ENCODE measurements at places on chromosomes 6 and 20.
A peak's percentile ranks its signal among the peaks of the same experiment; 100 is the strongest.

DNA sequence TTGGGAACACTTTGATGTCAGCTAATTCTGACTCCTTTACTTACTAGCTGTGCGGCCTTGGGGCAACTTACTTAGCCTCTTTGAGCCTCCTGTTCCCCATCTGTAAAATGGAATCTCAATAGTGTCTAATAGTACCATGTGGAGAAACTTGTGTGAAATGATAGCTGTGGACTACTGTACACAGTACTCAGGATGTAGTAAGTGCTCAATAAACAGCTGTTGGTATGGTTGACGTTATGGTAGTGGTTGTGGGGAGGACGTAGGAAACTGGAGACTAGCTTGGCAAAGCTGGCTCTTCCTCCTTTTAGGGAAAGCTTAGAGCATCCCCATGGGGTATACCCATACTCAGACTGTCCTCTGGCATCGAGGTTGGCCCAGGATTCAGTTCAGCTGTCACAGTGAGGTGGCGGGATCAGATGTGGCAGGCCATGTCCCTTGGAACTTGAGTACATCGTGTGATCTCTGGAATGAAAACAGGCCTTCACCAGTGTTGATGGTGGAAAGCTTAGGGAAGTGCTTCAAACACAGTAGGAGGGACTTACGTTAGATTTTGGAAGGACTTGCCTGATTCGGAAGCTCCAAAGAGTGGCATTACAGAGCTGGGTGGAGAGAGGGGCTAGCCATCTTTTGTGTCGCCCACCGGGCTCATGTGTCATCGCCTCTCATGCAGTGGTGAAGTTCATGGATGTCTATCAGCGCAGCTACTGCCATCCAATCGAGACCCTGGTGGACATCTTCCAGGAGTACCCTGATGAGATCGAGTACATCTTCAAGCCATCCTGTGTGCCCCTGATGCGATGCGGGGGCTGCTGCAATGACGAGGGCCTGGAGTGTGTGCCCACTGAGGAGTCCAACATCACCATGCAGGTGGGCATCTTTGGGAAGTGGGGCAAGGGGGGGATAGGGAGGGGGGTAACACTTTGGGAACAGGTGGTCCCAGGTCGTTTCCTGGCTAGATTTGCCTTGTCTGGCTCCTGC lies 7.1 kb downstream of the VEGFA start:
- DNase-seq = no peak

DNA sequence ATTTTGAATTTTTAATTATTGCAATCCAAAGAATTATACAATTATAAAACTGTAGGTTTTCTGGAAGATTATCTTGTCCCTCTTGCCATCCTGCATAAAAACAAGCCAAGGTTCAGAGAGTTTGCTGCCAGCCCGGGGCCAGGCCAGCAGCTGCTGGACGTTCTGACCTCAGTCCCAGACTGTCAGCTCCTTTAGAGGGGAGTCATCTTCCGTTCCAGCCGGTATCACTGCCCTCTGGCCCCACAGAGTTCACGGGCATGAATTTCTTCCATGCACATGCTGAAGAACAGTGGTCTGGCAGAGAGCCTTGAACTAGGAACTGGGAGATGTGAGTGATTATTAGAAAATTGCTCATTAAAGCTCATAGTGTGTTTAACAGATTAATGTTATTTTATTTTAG lies 130.4 kb upstream of the QKI start:
- DNase-seq = no peak

GRCh38 chr6:68559070-68559469 lies 76.0 kb upstream of the ADGRB3 start:
- peak; percentile 17 for DNase-seq

DNA sequence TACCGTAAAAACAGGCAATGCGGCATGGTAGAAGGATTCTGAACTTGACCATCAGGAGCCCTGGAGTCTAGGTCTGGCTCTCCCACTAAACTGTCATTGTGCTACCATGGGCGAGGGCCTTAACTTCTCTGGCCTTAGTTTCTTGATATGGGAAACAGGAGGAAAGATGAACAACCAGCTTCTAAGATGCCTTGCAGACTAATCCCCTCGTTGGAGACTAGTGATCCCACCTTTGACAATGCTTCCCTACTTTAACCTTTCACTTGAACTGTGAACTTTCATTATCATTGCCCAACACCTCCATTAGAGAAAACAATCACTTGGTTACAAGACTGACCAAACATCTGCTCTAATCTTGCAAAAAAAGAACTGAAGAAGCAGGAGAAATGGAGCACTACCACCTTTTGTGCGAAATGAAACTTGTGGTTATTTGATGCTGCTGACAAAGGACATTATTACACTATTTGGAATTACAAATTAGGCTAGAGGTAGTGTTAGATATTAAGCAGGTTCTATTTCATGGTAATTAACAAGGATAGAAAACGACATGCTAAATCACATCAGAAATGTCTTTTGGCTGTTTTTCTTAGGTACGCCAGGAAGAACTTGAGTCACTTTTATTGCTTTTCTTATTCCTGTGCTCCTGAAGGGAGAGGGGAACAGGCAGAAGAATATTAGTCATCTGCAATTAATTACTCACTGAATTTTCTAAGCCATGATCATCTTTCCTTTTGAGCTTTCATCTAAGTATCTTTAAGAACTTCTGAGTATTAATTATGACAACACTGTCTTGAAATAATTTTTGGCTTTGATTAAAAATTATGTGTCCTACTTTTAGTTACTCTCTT lies 39.1 kb upstream of the ARHGAP18 start:
- DNase-seq = no peak

DNA sequence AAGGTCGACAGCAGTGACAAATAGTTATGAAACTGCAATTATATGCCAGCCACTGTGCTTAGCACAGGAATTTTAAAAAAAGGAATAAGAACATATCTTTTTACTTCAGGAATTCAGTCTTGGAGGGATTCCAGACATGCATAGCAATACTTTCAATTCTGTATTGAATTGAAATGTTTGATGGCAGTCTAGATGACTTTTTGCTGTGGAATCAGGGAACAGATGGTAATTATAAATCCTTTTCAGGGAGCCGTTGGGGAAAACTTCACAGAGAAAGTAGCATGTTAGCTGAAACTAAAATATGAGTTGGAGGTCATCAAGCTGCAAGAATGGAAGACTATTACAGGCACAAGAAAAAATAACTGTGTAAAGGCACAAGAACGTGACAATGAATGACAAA lies 74.8 kb downstream of the IMPG1 start:
- DNase-seq = no peak

- DNase-seq = no peak
These were observed 3.1 kb downstream of the CTSZ start for GRCh38 chr20:59003836-59004492.

DNA sequence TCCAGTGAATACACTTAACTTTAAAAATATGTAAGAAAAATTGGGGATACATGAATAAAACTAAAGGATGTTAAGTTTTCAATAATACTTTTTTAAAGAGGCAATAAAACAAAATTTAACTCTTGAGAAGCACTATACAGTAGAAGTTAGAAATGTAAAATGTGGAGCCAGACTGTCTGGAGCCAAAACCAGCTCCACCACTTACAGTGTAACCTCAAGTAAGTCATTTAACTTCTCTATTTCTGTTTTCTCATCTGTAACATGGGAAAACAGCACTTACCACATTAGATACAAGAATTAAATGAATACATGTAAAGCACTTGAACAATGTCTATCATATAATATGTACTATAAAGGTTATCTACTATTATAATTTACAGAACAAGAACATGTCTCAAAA lies 6.7 kb downstream of the ATG5 start:
- DNase-seq = no peak

GRCh38 chr20:35901678-35902544 lies 52.4 kb downstream of the SCAND1 start:
- DNase-seq = peak; percentile 47

- DNase-seq = no peak
These were observed 112.7 kb upstream of the PDE10A start for GRCh38 chr6:165775721-165776120.

DNA sequence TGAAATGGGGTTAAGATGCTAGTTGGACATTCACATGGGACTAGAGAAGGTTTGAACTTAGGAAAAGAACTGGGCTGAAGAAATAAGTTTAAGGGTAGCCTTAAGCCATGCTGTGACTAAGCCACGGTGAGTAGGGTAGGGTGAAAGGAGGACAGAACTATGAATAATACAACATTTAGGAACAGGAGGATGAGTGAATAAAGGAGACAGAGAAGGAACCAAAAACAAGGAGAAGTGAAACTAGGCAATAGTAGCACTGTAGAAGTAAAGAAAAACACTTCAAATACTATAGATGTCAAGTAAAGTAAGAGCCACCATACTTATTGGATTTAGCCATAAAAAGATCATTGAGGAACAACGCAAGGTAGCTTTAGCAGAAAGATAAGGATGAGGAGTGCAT lies 111.2 kb downstream of the KCNQ5 start:
- no peak for DNase-seq

GRCh38 chr6:114939630-114940029 lies 596.8 kb upstream of the HS3ST5 start:
- DNase-seq = no peak

DNA sequence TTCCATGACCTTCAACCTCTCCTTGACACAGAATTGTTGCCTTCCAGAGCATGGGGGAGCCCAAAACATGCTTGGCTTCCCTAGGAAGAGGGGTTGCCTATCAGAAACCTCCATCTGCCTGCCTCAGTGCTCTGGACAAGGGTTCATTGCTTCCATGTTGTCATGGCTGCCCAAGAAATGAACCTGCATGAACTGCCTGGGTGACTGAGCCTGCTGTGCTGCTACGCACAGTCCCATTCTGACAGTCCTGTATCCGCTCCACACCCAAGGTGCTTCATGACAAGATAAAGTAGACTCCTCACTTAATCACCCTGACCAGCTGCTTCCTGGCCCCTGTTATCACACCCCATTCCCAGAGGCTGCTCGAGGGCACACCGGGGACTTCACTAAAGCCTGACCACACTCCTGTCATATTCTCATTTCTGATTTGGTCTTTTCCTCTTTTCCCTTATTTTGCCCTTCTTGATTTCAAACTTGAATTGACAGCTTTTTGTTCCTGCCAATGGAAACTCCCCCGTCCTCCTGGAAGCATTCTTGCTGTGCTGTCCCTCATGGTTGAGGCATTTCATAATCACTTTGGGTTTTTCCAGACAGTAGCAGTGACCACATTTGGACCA lies 31.9 kb downstream of the GMPR start:
- DNase-seq = no peak

GRCh38 chr20:6562111-6562510 lies 205.4 kb upstream of the BMP2 start:
- DNase-seq = no peak

- DNase-seq = no peak
These were observed 613.9 kb upstream of the ARID1B start for GRCh38 chr6:156163311-156163710.

DNA sequence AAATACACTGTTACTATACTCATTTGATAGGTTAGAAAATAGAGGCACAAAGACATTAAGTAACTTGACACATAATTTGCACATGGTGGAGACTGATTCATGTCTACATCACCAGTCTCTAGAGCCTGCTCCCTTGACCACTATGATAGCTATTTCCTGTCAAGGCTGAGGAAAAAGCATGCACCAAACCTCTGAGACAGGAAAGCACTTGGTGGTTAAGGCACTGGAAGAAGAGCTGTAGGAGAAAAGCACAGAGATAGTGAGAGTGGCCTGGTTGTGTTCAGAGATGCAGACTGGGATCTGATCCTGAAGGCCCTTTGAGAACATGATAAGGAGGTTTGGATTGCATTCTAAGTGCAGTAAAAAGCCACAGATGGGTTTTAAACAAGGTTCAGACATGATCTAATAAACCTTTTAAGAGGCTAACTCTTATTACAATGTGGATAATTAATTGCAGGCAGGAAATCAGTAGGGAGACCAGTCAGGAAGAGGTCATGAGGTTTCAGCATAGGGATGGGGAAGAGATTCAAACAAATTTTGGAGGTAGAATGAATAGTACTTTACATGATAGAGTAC lies 168.9 kb downstream of the PHF3 start:
- no peak for DNase-seq

DNA sequence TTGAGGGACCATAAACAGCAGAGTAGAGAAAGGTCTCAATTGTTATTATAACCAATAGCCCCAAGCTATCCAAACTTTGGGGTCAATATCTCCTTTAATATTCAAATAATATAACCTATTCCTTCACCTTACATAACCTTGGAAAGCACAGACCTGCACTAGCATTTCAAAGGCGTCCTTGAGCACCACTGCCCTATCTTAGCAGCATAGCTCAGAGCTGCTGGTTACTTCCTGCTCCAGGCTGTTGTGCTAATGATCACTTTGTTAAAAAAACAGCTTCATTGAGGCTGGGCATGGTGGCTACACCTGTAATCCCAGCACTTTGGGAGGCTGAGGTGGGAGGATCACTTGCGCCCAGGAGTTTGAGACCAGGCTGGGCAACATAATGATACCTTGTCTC lies 10.5 kb downstream of the SLC35D3 start:
- DNase-seq = no peak

DNA sequence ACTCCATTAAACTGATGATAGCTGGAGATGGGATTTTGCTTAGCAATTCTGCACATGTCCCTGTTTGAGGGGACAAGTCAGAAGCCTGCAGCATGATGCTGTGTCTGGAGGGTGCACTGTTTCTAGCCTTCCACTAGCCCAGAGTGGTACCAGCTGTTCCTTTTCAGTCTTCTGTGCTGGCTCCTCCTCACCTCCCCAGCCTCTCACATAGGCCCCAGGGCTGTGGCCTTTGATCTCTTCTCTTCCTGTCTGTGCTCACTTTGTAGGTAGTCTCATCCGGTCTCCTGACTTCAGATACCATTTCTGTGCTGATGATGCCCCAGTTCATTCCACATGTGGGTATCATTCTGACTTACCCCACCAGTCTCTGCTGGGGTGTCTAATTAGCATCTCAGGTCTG lies 126.3 kb downstream of the HIVEP1 start:
- DNase-seq = no peak

DNA sequence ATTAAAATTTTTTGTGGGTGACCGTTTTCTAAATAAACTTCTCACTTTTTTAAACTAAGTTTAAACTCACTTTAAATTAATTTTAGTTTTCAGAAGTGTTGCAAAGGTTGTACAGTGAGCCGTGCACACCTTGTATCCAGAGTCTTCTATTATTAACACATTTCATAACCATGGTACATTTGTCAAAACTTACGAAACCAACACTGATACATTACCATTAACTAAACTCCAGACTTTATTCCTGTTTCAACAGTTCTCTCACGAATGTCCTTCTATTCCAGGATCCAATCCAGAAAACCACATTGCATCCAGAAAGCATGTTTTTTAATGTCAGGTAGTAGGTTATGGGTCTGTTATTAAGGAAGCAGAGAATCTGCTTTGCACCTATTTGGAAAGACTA lies 319.9 kb downstream of the CBLN4 start:
- DNase-seq = no peak

DNA sequence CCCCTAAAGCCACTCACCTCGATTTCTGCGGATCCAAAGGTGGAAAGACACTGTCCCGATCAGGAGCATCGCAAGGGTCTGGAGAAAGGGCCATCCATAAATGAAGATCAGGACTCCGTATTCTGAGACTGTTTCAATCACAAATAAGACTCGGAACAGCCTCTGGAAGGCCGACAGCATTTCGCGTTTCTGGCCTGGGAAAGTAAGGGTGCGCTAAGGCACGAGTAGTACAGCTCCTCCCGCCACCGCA lies 44.6 kb downstream of the DPPA5 start:
- no peak for DNase-seq

Measured in D341Med (cell line).